CD4-positive, alpha-beta T cell treated with Interleukin-2 at 100 ng/mL for 4 hours (primary cell): ENCODE measurements at places on chromosomes 6 and 20.

- DNase-seq, result no peak
Observed at GRCh38 chr20:49969234-49969633, 13.5 kb upstream of the SNAI1 start.

GRCh38 chr6:146598772-146599405 is at the start of gene ADGB:
Gene ADGB (plus strand): TSS chr6:146598972. CDS start chr6:146599041, 69 bp downstream.
- DNase-seq, result no peak

- DNase-seq, result no peak
Observed at GRCh38 chr20:16364320-16364687, 208.9 kb downstream of the KIF16B start.

DNA sequence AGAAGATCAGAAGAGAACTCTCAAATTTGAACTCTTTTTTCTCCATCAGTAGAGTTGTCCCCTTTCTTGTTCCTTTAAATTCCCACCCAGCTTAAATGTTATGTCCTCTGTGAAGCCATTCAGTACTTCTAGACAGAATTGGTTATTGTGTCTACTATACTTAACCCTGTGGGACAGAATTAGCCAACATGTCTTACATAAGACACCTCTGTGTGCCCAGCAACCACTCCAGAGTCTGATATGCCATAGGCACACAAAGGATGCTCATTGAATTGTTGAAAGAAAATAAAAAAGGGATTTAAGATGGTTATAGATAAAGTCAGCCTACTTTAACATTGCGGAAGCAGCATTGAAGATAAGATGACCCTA is 77.0 kb upstream of the LTV1 start:
- no peak for DNase-seq

GRCh38 chr20:10761232-10761631 is 87.4 kb upstream of the JAG1 start:
- DNase-seq, result no peak

- no peak for DNase-seq
Observed at GRCh38 chr6:113694278-113695077, 162.7 kb upstream of the MARCKS start.

DNA sequence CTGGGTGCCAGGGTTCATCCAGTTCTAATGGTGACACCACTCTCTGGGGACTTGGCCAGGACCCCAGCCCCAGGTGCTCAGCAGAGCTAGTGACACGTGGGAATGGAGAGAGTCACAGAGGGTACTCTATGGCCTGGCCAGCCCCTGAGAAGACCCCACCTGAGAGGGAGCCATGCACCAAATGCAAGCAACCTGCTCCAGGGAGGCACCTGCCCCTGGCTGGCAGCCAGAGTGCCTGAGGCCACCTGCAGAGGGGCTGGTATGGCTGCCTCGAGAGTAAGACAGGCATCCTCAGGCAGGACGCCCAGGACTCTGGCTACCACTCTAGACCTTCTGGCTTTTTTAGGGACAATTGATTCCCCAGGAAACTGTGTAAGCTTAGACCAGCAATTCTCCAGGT is 38.6 kb upstream of the CST7 start:
- no peak for DNase-seq

- no peak for DNase-seq
Observed at GRCh38 chr6:126880964-126881363, 237.5 kb upstream of the RSPO3 start.

GRCh38 chr20:6685181-6685582 is 82.3 kb upstream of the BMP2 start:
- DNase-seq, result no peak

GRCh38 chr6:65280060-65280459 is 427.0 kb downstream of the EYS start:
- DNase-seq, result no peak

GRCh38 chr6:21461844-21462518 is 131.6 kb upstream of the SOX4 start:
- no peak for DNase-seq

DNA sequence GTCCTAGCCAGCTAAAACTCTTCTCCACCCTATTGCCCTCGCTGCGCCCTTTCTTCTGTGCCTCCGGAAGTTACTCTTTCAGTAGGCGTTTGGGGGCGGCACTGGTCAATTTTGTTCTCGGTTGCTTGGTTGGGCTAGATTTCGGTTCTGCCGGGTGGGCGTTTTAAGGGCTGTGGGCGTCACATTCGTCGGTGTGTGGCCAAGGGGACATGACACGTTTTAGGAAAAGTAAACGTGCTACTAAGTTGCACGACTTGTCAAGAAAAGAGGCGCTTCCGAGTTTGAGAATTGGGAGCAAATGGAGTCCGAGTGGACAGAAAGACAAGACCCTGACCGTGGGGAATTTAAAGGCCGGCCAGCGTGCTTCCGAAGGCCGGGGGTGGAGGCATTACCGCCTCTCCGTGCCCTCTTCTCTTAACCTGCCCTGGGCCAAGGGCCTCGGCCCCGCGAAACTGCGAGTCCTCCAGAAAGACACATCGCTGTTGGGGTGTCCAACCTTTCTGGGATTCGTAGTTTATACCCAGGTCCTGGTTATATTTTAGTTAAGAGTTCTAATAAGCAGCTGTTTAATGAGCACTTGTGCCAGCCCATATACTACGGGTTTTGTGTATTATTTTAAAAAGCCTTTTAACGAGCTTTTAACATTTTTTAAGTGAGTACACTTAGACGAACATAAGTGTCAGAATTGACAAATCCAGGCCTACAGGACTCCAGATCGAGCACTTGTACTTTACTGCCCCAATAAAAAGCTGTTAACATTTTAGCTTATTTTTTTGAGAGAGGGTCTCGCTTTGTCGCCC is 664 bp upstream of the BAG6 start:
- DNase-seq, result no peak

- DNase-seq, result no peak
Observed at GRCh38 chr20:44692932-44693480, 22.2 kb upstream of the CCN5 start.

GRCh38 chr20:53223626-53224172 is 251.5 kb downstream of the TSHZ2 start:
- DNase-seq, result no peak

GRCh38 chr6:143536866-143537691 is 25.6 kb upstream of the FUCA2 start:
- DNase-seq, result peak; percentile 64

DNA sequence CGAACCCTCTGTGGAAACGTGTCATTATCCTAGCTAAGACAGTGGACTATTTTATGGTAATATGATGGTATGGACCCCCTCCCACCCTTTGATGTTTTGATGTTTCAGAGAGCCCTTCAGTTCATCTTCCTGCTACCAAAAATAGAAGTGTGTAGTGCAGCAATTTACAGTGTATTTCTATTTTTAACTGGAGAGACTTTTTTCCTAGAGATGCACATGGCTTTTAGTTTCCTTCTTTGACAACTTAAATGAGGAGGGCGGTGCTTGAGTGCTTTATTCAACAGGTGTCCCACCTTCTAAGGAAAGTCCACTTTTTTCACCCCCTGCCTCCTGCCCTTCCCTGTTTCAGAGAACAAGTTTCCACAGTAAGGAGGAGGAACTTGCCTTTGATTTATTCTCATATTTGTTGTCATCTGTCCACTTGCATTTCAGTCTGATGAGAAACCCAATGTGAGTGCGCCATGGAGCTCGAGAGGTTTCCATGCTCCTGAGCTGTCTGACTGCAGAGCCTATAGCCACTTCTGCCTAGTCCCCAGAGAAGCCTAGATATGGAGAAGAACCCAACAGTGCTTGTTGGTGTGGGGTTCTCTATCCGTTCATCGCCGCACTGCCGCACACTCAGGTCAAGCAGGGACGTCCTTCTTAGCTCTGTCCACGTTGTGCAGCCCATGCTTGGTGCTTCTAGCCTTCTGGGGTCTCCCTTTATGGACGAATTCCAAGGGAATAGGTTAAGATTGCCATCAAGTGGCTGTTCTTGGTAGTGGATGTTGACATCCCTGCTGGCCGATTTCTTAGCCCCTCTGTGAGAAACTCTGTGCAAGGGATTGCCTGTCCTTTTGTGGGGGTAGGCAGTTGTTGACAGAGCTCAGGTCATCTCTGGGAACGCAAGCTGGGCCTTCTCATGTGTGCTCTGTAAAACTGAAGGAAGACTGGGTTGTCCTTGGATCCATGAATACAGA is 144.2 kb downstream of the JARID2 start:
- DNase-seq, result peak; percentile 17

GRCh38 chr6:93972791-93973190 is 553.4 kb upstream of the EPHA7 start:
- DNase-seq, result no peak

- DNase-seq, result no peak
Observed at GRCh38 chr6:168380956-168381605, 59.9 kb upstream of the SMOC2 start.

DNA sequence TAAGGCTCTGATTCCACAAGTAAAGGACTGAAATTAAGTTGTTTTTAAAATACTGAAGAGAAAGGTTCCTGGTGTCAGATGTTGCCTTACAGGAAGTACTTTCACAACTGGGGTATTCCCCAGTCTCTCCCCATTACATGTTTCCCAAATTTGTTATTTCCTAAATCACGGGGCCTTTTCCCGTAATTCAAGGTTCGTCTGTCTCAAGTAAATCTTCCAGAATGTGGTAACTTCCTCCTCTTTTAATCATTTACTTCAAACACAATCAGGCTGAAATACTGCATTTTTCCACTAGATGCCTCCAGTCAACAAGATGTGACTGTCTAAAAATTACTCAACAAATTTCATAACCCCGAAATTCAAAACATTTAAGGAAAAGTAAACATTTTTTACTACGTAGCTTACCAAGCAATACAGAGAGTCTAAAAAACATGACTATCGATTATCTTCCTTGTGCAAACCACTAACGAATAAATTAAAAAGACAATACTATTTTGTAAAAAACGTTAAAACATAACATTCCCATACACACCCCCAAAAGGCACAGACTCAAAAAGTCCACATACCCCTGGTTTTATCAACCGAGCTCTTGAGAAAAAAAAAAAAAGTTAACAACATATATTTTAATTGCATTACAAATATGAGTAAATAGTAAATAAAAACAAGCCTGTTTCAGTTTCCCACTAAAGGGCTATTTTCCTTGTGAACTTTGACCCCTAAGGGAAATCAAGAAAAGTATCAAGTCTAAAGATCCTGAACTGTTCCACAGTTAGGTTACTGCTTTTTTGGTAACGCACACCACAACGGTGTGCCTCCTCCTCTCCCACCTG is 1.7 kb downstream of the SOD2 start:
- peak; percentile 72 for DNase-seq

- peak; percentile 60 for DNase-seq
Observed at GRCh38 chr6:29651413-29652197, 5.3 kb upstream of the MOG start.

DNA sequence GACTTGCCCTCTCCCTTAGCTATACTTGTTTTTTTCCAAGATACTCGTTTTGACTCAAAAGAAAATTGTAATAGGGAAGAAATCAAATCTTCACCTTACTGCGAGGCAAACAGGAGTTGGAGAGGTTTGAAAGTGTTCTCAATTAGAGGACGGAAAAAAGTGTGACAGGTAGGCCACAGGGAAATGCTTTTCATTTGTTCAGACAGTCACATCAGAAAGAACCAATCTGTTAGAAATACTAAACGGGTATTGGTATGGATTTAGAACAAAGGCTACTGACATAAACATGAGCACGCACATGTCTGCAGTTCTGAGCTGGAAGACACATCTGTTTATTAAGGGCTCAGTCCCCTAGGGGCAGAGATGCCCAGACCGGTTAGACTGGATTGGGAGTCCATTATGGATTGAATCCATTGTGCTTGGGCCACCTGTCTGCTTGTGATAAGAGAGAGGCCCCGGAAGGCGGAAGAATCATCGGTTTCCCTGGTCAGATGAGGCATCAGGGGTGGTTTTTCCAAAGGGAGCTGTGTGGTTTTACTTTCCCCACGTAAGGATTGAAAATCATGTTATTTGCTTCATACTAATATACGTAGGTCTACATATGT is 220.9 kb upstream of the MYLIP start:
- DNase-seq, result no peak

GRCh38 chr6:135410856-135411255 is 86.7 kb downstream of the AHI1 start:
- DNase-seq, result no peak

- no peak for DNase-seq
Observed at GRCh38 chr6:158784505-158784904, 34.7 kb downstream of the EZR start.

DNA sequence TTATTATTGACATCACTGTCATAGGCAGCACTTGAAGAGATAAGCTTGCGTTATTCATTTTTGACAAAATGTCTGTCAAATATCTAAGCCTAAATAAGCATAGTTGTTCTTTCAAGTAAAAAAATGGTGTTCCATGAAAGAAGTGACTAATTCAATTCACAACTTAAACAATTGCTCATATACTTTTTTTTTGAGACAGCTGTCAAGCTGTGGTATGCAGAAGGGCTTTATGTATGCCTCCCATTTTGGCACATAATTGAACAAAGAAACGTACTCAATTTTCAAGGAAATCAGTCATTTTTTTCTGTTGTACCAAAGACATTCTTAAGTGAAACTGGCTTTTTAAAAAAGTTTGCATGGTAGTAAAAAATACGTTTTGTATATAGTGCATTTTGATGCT is 8.5 kb downstream of the AFDN start:
- DNase-seq, result no peak

- DNase-seq, result no peak
Observed at GRCh38 chr6:15864038-15864707, 201.3 kb upstream of the DTNBP1 start.

- no peak for DNase-seq
Observed at GRCh38 chr6:65799389-65799788, 92.4 kb upstream of the EYS start.

- DNase-seq, result no peak
Observed at GRCh38 chr20:63642527-63643247, 10.5 kb downstream of the STMN3 start.

- no peak for DNase-seq
Observed at GRCh38 chr6:35511562-35511941, 1.1 kb downstream of the TULP1 start.

- no peak for DNase-seq
Observed at GRCh38 chr6:41475164-41475563, 71.0 kb upstream of the FOXP4 start.

GRCh38 chr20:43191946-43192863 is 2.5 kb upstream of the PTPRT start:
- no peak for DNase-seq

DNA sequence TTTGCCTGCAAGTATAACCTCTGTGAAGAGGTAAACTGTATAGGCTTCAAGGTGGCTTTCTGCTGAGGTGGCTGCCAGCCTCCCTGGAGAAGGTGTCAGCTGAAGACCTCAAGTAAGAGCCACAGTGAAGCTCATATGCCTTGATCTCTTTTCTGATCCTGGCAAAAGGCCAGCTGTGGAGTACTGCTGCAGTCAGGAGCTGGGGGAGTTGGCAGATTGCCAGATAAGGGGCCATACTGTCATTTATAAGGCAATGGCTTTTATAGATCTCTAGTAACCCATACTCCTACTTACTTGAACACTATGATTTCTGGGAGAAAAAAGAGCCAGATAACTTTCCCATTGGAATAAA is 8.8 kb upstream of the CEP85L start:
- peak; percentile 75 for DNase-seq

- DNase-seq, result no peak
Observed at GRCh38 chr6:134413241-134413643, 95.3 kb upstream of the SGK1 start.

- no peak for DNase-seq
Observed at GRCh38 chr6:56853541-56853940, 101.4 kb upstream of the BEND6 start.

GRCh38 chr20:56779452-56780143 is 150.5 kb downstream of the TFAP2C start:
- DNase-seq, result no peak

- DNase-seq, result no peak
Observed at GRCh38 chr6:8149350-8149749, 47.0 kb upstream of the EEF1E1 start.
